ENCODE measurements at places on chromosomes 12 and 14. TPM values are rescaled to one million over a fixed set of nuclear protein-coding genes. Genes with fewer than 3 reads are reported as not detected.

Gene C1S
- 3.1 TPM for total RNA-seq

Gene KRT77
- total RNA-seq: not detected

Gene TSHR
- total RNA-seq: not detected

Gene TAS2R7
- total RNA-seq: not detected

Gene ARHGEF25
- 1.5 TPM for total RNA-seq

Gene NRXN3
- total RNA-seq: not detected

Gene TAS2R8
- not detected for total RNA-seq

Gene UNC79
- 0.07 TPM for total RNA-seq

Gene STXBP6
- total RNA-seq: not detected

Gene OTOGL
- not detected for total RNA-seq

Gene FOXN3
- 65.0 TPM for total RNA-seq

Gene SLC17A8
- total RNA-seq: not detected

GRCh38 chr14:81309511-81309910, 88.8 kb upstream of the GTF2A1 start:
- DNase-seq: no peak

DNA sequence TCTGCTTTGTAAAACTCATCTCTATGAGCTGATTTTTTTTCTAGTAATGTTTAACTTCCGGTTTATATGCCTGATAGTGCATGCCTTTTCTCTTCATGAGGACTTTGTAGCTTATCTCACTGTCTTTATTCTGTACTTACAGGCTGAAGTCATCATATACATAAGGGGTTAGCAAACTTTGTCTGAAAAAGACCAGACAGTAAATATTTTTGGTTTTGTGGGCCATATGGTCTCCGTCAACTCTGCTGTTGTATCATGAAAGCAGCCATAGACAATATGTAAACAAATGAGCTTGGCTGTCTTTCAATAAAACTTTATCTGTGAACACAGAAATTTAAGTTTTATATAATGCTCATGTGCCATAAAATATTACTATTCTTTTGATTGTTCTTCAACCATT, 172.1 kb downstream of the GXYLT1 start:
- no peak for DNase-seq

DNA sequence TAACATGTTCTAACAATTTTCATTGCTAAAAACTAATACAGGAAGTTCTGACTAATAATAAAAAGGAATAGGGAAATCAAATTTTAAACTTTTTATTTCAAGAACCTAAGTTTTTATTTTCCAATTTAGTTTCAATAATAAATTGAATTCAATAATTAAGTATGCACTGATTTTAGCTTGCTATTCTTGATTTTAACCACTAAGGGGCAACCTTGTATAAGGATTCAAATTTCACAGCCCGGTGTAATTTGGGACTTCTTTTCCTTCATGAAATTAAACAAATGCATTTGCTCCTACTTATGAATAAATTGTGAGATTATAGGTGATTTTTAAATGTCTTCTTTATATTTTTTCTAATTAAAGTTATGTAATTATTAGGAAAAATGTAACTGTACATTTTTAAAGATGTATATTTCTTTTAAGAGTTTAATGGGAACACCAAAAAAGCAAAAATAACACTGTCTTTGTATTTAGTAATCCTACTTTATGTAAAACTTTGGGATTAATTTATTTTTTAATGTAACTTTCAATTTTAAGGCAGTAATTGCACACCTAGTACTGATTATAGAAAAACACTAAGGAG, 241.4 kb upstream of the PDZRN4 start:
- DNase-seq: no peak

DNA sequence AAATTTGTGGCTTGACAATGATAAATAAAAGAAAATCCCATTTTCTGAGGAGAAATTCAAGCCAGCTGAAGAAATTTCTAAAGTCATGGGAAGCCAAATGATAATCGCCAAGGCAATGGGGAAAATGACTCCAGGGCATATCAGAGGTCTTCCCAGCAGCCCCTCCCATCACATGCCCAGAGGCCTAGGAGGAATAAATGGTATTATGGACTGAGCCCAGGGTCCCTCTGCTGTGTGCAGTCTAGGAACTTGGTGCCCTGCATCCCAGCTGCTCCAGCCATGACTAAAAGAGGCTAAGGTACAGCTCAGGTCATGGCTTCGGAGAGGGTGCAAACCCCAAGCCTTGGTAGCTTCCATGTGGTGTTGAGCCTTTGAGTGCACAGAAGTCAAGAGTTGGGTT, 4.4 kb downstream of the CLEC12A start:
- DNase-seq: no peak

DNA sequence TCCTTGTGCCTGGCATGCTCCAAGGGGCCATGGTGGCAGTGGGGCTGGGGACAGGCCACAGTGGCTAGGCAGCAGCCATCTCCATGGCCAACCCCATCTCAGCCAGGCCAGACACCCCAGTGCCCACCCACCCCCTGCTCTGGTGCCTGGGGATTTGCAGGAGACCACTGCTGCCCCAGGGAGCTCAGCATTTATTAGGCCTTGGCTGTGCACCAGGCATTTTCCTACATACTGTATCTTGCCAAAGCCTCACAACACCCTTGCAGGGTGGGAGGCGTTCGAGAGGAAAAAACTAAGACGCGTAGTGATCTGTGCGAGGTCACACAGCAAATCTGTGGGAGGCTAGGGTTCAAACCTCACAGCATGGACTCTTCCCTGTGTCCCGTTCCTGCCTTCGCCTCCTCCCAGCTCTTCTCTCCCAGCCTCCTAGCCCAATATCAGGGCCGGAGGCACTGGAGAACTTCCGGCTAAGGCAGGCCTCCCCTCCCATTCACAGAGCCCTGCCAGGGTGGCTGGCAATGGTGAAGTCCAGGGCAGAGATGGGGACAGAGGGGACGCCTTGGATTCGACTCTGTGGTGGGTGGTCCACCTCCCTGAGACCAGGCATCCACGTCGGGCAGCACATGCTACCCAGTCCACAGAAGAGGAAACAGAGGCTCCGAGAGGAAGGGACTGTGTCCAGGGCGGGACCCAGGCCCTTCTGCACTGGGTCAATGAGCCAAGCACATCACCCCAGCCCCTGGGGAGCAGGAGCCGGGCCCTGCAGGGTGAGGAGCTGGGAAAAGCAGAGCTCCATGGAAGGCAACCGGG, 57.4 kb downstream of the FAM222A start:
- DNase-seq: peak; percentile 2

- peak; percentile 37 for DNase-seq
Measured at GRCh38 chr14:71399057-71399487, 491.8 kb downstream of the PCNX1 start.

GRCh38 chr14:64040044-64040443, 187.2 kb downstream of the SYNE2 start:
- no peak for DNase-seq

DNA sequence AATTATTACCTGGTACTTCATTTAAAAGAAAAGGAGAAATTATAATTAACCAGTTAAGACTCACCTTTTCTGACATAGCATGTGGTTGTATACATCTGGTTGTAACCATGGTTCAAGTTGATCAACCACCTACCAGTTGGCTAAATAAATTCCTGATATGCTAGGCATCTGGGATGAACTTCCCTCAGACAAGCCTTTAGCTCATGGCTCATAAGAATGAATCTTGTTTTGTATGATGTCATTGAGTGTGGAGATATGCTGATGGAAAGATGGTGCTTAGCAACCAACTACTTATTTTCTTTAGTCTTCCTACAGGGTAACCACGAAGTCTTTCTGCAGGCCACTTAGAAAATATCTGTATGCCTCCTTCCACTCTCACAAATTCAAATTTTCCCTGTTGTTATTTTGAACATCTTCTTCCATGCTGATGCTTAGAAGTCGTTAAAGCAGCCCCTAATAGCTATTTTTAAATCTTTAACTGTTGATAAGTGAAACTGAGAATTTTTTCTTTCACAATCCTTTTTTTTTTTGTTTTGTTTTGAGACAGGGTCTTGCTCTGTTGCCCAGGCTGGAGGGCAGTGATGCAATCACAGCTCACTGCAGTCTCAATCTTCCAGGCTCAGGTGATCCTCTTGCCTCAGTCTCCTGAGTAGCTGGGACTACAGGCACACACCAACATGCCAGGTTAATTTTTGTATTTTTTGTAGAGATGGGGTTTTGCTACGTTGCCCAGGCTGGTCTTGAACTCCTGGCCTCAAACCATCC, 51.9 kb upstream of the PTHLH start:
- DNase-seq: no peak

GRCh38 chr12:31002361-31002725, 71.3 kb upstream of the DDX11 start:
- DNase-seq: no peak

DNA sequence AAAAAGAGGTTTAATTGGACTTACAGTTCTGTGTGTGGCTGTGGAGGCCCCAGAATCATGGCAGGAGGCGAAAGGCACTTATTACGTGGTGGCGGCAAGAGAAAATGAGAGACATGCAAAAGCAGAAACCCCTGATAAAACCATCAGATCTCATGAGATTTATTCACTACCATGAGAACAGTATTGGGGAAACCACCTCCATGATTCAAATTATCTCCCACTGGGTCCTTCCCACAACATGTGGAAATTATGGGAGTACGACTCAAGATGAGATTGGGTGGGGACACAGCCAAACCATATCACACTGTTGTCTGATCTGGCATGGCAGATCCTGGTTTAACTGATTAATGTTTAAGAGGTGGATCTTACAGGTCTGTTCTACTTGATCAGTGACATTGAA, 5.6 kb downstream of the DDX47 start:
- DNase-seq: no peak

DNA sequence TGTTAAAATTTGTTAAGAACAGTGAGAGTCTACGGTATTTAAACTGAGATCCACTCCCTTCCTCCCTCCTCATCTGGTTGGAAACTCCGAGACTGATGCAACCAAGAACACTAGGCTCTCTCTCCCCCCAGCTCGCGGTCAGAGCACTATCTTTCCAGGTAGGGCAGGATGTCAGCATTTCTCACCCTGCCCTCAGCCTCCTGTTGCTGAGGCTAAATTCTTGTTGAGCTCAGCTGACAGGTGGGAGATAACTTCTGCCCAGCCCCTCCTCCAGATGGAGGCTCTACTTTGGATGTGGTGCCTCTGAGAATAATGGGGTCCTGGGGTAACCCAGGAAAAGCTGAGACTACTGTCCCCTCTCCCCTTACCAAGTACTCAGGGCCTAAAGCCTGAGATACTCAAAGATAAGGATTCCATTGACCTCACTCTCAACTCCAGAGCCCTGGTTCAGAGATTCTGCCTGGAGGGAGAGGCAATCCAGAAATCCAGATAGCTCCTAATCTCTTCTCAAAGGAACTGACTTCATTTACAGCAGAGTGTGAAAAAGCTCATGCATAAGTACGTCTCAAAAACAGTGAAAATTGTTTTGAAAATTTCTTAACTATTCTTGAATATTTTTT, 110.1 kb downstream of the EML5 start:
- no peak for DNase-seq

- no peak for DNase-seq
Measured at GRCh38 chr12:116739381-116739887, 1.3 kb downstream of the RNFT2 start.

DNA sequence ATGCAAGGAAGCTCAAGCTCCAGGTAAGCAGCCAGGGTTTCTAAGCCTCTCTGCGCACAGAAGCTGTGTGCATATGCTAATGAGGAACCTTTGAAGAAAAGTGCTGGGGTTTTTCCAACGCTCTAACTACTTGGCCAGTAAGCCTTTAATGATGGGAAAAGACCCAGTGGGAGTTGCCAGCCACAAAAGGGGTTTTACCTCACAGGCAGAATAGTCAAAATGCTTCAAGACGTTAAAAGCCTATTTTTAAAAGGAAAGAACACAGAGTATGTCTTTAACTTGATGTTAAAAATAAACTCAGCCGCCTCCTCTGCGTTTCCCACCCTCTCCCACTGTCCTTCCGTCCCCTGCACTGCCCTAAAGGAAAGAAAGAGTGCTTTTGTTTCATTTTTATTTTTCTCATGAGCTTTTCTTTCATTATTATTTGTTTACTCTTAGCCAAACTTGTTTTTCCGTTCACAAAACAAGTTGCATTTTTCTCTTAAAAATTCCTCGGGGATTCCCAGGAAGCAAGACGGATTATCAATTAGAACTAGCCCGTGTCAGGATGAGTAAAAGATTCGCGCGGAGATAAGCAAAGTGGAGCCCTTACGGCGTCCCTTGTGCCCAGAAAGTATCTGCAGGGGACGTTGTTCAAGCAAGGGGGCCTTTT, 209.8 kb upstream of the NUDT4 start:
- DNase-seq: peak; percentile 85

DNA sequence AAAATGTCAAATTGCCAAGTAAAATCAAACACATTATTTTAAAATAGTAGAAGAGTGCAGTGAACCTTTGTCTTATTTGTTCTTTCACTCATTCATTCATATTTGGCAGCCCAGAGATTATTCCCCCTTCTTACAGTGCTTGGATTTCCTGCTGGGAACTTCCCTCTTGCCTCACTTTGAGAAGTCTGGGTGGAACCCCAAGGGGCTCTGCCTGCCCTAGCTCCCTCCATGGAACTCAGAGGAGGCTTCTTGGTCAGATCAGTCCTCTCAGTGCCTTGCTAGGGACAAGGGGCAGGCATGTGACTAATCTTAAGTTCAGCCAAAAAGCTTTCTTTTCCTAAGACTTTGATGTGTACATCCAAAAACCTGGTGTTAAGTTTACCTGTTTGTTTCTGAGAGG, 84.7 kb upstream of the OVCH1 start:
- DNase-seq: no peak

DNA sequence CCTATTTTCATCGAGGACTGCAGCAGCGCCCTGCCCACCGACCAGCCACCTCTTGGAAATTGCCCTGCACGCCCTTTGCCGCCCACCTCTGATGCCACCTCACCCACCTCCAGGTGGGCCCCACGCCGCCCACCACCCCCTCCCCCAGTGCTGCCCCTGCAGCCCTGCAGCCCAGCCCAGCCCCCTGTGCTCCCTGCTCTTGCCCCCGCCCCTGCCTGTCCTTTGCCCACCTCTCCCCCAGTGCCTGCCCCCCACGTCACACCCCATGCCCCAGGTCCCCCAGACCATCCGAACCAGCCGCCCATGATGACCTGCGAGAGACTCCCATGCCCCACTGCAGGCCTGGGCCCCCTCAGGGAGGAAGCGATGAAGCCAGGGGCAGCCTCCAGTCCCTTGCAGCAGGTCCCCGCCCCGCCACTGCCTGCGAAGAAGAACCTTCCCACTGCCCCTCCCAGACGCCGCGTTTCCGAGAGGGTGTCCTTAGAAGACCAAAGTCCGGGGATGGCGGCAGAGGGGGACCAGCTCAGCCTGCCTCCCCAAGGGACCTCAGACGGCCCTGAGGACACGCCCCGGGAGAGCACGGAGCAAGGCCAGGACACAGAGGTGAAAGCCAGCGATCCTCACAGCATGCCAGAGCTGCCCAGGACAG, 96.5 kb downstream of the LGMN start:
- DNase-seq: peak; percentile 57

DNA sequence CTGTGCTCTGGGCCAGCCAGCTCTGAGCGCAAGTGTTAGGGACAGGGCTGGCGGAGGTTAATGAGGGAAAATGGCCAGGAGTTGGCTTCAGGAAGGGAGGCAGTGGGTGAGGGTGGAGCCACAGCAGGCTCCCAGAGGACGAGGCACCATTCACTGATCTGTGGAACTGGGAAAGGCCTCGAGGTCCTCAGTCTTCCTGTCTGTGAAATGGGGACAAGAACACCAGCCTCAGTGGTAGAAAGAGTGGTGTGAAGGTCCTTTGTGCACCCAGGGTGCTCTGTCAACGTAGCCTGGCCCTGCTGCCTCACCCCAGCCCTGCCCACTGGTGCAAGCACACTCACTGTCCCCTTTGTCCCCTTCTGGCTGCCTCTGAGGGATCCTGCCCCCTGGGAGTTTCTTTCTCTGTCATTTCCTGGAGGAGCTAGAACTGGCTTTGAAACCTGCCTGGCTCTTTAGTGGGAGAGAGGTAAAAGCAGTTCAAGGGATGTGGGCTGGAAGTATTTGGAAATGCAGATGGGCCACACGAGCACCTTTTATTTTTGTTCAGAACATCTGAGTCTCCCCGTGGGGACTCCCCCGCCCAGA, 25.0 kb downstream of the SYNDIG1L start:
- no peak for DNase-seq

Data from activated naive CD4-positive, alpha-beta T cell treated with anti-CD3 and anti-CD28 coated beads for 36 hours (primary cell).